Stimulated activated CD4-positive, alpha-beta T cell treated with anti-CD3 and anti-CD28 coated beads, Interleukin-15, amount 100 ng/mL, for 1 hour (primary cell): ENCODE measurements at places on chromosomes 12 and 14.

DNA sequence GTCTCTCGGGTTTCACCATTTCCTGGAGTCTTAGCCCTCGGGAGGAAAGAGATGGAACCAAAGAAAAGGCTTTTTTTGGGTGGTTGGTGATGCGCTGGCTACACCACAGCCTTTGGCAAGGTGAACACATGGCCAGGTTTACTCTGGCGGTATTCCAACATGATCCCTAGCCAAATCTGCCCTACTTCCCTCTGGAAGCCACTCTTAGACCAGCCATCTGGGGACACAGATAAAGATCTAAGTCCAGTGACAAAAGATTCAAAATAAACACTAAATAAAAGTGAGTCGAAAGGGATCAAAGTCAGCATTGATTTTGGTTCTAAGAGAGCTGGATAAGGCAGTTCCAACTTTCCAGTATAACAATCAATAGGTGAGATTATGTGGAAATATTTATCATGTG lies 694.5 kb downstream of the VRK1 start:
- no peak for DNase-seq

DNA sequence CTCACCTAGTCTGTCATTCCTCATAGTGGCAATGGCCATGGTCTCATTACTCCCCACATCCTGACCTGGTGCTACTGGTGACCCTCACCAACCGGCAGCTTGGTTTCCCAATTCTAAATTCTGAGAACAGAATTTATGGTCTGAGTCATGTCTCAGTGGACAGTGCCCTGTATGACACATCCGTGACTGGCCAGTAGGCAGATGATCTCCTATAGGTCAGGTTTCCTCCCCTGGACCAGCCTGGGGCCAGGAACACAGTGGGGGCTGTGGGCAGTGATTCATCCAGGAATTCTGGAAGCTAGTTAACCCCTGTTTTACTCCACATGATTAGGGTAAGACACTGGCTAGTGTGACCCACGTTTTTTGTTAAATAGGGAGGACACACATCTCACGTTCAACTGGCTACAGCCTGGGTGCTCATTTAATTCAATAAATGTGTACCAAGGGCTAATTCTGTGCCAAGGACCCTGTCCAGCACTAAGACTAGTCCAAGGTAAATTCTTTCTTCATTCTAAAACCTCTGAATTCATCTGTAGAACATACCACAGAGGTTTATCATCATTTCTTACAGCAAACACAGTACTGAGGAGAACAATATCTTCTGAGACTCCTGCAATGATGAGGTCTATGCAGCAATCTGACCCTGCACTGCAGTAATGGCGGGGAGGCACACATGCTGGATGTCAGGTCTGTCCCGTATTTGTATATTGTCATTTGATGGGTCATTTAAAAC lies 249.6 kb upstream of the TBX3 start:
- no peak for DNase-seq

- DNase-seq = no peak
These were observed 24.6 kb downstream of the TPCN1 start for GRCh38 chr12:113245695-113246477.

DNA sequence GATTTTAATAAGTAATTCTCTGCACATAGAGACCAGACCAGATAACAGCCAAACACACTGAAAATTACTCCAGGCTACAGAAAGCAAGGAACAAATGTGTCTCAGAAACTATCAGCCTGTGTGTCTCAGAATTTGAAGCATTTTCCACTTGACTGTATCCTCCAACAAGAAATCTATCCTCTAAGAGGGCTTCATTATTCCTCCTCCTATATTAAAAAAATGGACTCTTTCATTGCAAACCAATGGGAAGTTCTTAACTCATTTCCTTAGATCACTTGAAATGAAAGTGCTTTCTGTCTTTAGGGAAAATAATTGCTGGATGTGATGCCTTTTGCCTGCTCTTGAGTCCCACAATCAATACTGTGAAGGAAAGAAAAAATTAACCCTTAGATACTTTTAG lies 2.3 kb downstream of the ST8SIA1 start:
- DNase-seq = no peak

DNA sequence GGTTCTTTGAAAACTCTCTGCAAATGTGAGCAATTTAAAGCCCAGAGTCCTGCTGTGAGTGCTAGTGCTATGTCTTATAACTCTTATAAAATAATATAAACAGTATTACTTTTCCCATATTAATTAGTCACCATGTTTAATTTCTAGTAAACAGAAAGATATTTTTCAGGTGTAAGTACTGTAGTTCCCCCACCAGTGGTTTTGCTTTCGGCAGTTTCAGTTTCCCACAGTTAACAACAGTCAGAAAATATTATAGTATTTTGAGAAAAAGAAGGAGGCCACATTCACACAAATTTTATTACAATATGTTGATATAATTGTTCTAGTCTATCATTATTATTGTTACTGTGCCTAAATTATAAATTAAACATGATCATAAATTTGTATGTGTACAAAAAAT lies 800.5 kb downstream of the LRFN5 start:
- no peak for DNase-seq
